H1 (cell line): ENCODE measurements at places on chromosomes 7 and 10. TPM values are rescaled to one million over a fixed set of nuclear protein-coding genes. Genes with fewer than 3 reads are reported as not detected.

The ZDHHC16 gene
- 45.9 and 50.4 TPM in 2 replicates for total RNA-seq

The ATOH7 gene
- 0.21 and 0.39 TPM in 2 replicates for total RNA-seq

The SLC26A5 gene
- total RNA-seq = 0.24 and 0.40 TPM in 2 replicates

The CRHR2 gene
- 0.19 and 0.37 TPM in 2 replicates for total RNA-seq

The GIMAP5 gene
- not detected in 2 replicates for total RNA-seq

DNA sequence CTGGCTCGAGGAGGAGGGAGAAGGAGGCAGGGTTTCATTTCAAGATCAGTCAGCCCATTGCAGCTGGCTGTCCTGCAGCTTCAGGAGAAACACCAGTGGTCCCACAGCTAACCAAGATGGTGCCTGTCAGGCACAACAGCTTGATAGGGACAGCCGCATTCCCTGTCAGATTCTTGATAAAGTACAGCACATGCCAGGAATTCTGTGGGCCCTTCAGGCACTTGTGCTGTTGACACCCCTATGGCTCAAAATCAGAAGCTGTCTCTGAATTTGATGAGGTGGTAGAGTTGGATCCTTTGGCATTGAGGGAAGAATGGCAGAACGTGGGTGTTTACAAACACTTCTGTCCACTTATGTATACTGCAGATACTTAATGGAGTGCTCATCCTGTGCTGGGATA, 354.3 kb downstream of the KCNMA1 start:
- peaks cover 14% of the 10 kb centered on the region; the same call in 1 of the 2 replicates for H3K4me1 ChIP-seq
- no peak for DNase-seq
- no peak overlapping the region for H3K27ac ChIP-seq
- H3K36me3 ChIP-seq = no peaks in the 10 kb centered on the region

GRCh38 chr7:129161524-129162225, 17.2 kb downstream of the TSPAN33 start:
- no peaks in the 10 kb centered on the region for H3K27me3 ChIP-seq
- no peaks in the 10 kb centered on the region for H3K36me3 ChIP-seq
- H3K4me1 ChIP-seq = no peaks in the 10 kb centered on the region
- no peak overlapping the region for H3K27ac ChIP-seq

- H3K27ac ChIP-seq = no peak overlapping the region
- DNase-seq = no peak
- peaks cover 3% of the 10 kb centered on the region; the same call in 1 of the 2 replicates for H3K4me1 ChIP-seq
- no peaks in the 10 kb centered on the region for H3K27me3 ChIP-seq
- H3K4me3 ChIP-seq = no peak overlapping the region
- no peaks in the 10 kb centered on the region for H3K36me3 ChIP-seq
Observed at GRCh38 chr10:21308946-21309345, 216.5 kb downstream of the SKIDA1 start.

DNA sequence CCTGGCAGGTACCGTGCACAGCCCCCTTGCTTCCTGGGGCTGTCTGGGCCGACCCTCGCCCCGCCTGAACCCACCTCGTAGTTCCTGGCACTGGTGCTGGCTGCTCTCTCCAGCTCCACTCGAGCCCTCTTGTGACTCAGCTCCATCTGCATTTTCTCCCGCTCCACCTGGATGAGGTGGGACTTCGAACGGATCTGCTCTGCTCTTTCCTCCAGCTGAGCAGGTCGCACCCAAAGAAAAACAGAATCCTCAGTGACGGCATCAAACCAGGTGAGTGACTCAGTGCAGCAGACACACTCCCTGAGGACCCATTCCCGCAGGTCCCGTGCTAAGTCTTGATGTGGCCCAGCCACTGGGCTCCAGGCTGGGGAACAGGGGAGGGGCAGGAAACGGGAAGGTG, 7.4 kb downstream of the MAD1L1 start:
- H3K4me1 ChIP-seq = no peaks in the 10 kb centered on the region
- no peak for DNase-seq
- no peak overlapping the region for H3K4me3 ChIP-seq
- no peak overlapping the region for H3K27ac ChIP-seq
- peaks cover 28% of the 10 kb centered on the region for H3K36me3 ChIP-seq
- no peaks in the 10 kb centered on the region for H3K27me3 ChIP-seq

DNA sequence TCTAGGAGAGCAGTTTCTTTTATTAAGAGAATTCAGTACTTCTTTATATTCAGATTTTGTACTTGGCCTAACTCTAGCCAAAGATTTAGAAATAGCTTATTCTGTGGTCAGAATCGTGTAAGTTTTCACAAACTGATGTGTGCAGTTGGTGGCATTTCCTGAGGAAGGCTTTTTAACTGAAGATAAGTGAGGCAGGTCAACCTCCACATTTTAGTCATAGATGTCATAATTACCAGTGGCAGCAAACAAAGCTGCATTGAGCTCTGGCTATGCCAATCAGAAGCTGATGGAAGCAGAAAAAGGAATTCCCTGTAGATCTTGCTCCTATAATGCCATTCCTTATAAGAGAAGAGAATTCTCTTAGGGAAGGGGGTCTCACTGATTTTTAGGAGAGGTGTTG, 141.3 kb upstream of the SP8 start:
- no peak for DNase-seq
- no peak overlapping the region for H3K27ac ChIP-seq
- H3K36me3 ChIP-seq = no peaks in the 10 kb centered on the region
- no peak overlapping the region for H3K4me3 ChIP-seq

- H3K4me3 ChIP-seq = no peak overlapping the region
- no peak overlapping the region for H3K27ac ChIP-seq
- no peaks in the 10 kb centered on the region for H3K36me3 ChIP-seq
- H3K27me3 ChIP-seq = no peaks in the 10 kb centered on the region
- no peak for DNase-seq
Observed at GRCh38 chr10:13594641-13595040, 7.9 kb downstream of the PRPF18 start.

- H3K36me3 ChIP-seq = no peaks in the 10 kb centered on the region
- no peaks in the 10 kb centered on the region for H3K27me3 ChIP-seq
- H3K27ac ChIP-seq = no peak overlapping the region
- H3K4me3 ChIP-seq = no peak overlapping the region
- H3K4me1 ChIP-seq = peaks cover 5% of the 10 kb centered on the region
Observed at GRCh38 chr7:43753271-43753810, 5.1 kb upstream of the BLVRA start.

DNA sequence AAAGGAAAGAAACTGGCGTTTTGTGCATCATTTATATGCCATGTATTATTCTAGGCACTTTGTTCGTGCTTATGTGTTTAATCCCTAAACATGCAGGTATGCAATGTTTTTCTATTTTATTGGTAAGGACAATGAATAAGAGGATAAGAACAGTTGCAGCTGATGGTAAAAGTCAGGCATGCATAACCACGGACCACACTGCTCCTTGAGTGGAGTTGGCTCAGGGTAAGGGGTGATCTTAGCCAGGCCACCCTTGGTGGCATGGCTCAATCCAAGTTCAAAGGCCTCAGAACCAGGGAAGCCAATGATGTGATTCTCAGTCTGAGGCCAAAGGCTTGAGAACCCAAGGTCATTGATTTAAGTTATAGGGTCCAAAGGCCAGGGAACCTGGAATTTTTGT, 1068.1 kb downstream of the NRG3 start:
- no peak for DNase-seq
- no peaks in the 10 kb centered on the region for H3K4me1 ChIP-seq
- no peaks in the 10 kb centered on the region; the same call in 1 of the 2 replicates for H3K36me3 ChIP-seq
- no peak overlapping the region for H3K27ac ChIP-seq

GRCh38 chr10:43223056-43223455, 43.8 kb downstream of the RASGEF1A start:
- H3K27me3 ChIP-seq = no peaks in the 10 kb centered on the region
- no peak for DNase-seq

DNA sequence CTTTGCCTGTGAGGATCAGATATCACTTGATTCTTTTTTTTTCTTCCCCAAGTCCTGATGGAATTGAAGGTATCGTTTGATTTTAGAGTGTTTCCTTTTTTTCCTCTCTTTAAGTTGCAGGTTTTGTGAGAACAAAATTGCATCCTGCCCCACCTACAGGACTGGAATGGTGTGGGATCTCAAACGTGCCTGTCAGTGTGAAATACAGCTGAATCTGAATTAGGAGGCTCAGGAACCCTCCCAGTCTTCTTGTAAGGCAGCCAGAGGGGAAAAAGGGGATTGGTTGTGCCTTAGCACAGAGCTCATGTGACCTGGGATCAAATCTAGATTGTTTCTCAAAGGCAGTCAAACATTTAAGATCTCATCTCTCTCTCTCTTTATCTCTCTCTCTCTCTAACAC, 32.7 kb upstream of the KLHL7 start:
- H3K27me3 ChIP-seq = no peaks in the 10 kb centered on the region
- H3K4me3 ChIP-seq = no peak overlapping the region
- H3K27ac ChIP-seq = no peak overlapping the region
- DNase-seq = no peak

- no peak for DNase-seq
- no peak overlapping the region for H3K4me3 ChIP-seq
- no peaks in the 10 kb centered on the region for H3K27me3 ChIP-seq
- H3K27ac ChIP-seq = no peak overlapping the region
Observed at GRCh38 chr10:24465891-24466818, 257.2 kb downstream of the KIAA1217 start.

DNA sequence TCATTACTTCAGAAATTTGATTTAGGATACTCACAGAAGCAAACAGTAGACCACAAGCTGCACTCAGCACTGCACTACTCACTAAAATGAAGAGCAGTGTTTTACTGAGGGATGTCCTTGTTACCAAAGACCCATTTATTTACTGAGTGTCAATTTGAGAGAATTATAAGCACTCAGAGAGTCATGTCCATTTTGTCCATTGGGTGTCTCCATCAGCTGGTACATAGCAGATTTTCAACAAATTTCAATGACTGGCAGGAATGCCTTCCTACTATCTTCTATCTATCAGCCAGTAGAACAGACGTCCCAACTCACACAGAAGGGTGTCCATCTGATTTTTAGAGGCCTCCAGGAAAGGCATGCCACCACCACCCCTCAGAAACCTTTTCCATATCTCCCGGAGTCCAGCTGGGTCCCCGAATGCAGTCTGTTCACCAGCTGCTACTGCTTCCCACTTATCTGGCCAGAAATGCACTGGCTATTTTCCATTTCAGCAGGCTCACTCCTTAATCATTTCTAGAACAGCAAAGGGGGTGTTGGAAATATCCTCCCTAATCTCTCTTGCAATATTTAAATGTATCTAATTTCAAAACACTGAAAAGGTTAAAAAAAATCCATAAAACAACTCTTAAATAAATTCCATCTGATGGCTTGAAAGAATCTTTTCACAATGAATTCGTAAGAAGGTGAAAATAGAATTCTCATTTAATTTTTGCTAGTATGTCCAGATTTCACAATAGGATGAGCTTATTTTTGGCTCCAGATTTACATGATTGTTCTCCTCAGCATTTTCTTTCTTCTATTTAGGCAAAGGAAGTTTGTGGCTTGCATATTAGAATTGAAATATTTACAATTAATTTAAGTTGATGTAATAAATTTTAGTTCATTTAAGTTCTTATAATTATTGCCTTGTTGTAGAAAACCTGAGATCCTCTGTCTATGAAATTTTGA, 1164.0 kb upstream of the CELF2 start:
- DNase-seq = no peak
- no peak overlapping the region for H3K4me3 ChIP-seq
- H3K36me3 ChIP-seq = no peaks in the 10 kb centered on the region
- H3K27ac ChIP-seq = no peak overlapping the region

DNA sequence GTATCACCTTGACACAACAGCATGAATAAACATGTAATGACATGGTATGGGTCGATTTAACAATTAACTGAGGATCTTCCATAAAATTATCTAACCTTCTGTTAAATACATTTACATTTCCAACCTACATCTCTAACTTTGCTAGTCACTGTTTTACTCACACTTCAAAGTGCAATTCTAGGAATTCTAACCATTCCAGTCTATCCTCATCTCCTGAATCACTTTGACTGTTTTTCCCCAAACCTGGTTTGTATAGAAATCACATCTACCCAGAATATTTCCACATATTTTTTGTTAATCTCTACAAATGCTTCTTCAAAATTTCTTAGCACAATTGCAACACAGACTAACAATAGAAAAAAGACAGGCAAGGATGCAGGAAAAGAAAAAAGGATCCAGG, 6.2 kb downstream of the ABI1 start:
- H3K27ac ChIP-seq = no peak overlapping the region
- no peak for DNase-seq
- H3K36me3 ChIP-seq = no peaks in the 10 kb centered on the region
- H3K4me3 ChIP-seq = no peak overlapping the region

- H3K36me3 ChIP-seq = no peaks in the 10 kb centered on the region
- DNase-seq = peak; percentile 20
- no peaks in the 10 kb centered on the region for H3K27me3 ChIP-seq
- no peak overlapping the region for H3K4me3 ChIP-seq
Observed at GRCh38 chr10:70592186-70592735, 10.3 kb downstream of the PRF1 start.

- no peak overlapping the region for H3K27ac ChIP-seq
- H3K4me1 ChIP-seq = no peaks in the 10 kb centered on the region
- no peaks in the 10 kb centered on the region for H3K36me3 ChIP-seq
- no peak overlapping the region for H3K4me3 ChIP-seq
Observed at GRCh38 chr10:25875556-25876165, 58.4 kb upstream of the MYO3A start.

DNA sequence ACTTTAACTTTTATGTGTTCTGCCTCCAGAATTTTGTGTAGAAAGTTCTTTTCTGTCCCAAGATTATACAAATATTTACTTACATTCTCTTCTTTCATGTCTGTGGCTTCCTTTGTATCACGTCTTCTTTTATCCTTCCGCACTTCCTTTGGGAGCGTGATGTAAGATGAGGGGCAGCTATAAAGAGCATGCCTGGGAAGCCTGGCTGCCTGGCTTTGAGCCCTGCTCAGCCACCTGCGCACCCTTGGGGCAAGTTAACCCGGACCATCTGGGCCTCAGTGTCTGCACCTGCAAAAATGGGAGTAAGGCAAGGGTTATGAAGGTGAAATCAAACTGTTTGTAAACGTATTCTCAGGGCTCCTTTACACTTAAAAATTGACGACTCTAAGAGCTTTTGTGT, 25.2 kb downstream of the PALD1 start:
- peaks cover 10% of the 10 kb centered on the region for H3K4me1 ChIP-seq
- DNase-seq = no peak
- H3K4me3 ChIP-seq = no peak overlapping the region
- H3K27ac ChIP-seq = no peak overlapping the region
- no peaks in the 10 kb centered on the region for H3K36me3 ChIP-seq

- no peaks in the 10 kb centered on the region for H3K36me3 ChIP-seq
- H3K4me3 ChIP-seq = no peak overlapping the region
- no peak for DNase-seq
Observed at GRCh38 chr10:120841522-120842189, 9.5 kb upstream of the WDR11 start.

- H3K27me3 ChIP-seq = no peaks in the 10 kb centered on the region
- H3K4me1 ChIP-seq = no peaks in the 10 kb centered on the region
- H3K36me3 ChIP-seq = no peaks in the 10 kb centered on the region
- no peak for DNase-seq
- no peak overlapping the region for H3K27ac ChIP-seq
- no peak overlapping the region for H3K4me3 ChIP-seq
Observed at GRCh38 chr10:124289851-124290795, 128.6 kb downstream of the OAT start.

DNA sequence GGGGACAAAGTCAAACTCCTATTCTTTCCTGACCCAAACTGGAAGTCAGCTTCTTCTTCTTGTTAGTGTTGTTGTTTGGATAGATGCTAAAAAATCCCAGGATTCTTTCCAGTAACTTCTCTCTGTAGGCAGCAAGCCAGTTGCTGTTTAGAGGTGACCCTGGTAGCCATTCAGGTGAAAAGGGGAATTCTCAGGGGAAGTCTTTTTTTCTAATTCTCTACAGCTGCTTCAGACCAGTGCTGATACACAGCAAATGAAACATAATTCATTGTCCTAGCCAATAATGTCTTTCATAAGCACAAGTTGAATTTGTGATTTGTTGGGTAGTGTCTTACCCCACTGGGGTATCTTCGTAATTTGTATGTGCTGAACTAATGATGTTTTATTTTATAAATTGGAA, 357.3 kb downstream of the BBS9 start:
- DNase-seq = no peak
- H3K4me3 ChIP-seq = no peak overlapping the region
- H3K4me1 ChIP-seq = peaks cover 2% of the 10 kb centered on the region; the same call in 1 of the 2 replicates
